ENCODE measurements at places on chromosomes 12 and 14.

GRCh38 chr14:74614508-74615495, 2.8 kb upstream of the LTBP2 start:
- DNase-seq: no peak

DNA sequence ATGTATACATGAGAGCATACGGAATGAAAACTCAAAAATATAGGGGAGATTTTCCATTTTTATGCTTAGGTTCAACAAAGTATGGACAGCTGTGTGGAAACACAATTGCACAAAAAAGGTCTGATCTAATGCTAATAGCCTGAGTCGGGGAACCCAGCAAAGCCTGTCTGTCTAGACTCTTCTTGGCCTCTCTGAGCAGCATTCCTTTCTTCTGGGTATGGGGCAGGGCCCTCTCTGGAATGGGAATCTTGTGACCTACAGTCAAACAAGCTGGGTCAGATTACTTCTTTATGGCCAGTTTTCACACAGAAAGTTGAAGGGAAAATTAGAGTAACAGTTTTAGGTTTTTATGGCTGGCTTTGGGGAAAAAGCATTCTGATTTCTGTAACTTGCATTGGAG, 534.0 kb upstream of the LMO3 start:
- DNase-seq: no peak

DNA sequence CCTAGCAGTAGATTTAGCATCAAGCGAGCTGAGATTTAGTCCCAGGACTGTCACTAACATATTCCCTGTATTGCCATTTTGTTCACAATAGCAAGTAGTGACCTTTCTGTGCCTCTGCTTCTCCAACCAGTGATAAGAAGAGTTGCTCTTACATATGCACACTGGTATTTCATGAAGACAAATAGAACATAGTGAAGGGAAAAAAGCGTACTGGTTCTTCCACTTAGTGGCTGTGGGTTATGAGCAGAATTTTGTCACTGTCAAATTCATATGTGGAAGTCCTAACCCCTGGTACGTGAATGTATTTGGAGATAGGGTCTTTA, 12.3 kb upstream of the PPFIBP1 start:
- no peak for DNase-seq

GRCh38 chr14:98951521-98952152, 320.4 kb downstream of the BCL11B start:
- no peak for DNase-seq

Data from dorsolateral prefrontal cortex (tissue), 122 donors.